ENCODE measurements at places on chromosomes 7 and 10.

- DNase-seq, result no peak
Measured at GRCh38 chr7:22267930-22268615, 88.9 kb downstream of the RAPGEF5 start.

- no peak for DNase-seq
Measured at GRCh38 chr7:146768957-146769356, 652.4 kb downstream of the CNTNAP2 start.

- no peak for DNase-seq
Measured at GRCh38 chr10:114094795-114095194, 51.1 kb downstream of the ADRB1 start.

DNA sequence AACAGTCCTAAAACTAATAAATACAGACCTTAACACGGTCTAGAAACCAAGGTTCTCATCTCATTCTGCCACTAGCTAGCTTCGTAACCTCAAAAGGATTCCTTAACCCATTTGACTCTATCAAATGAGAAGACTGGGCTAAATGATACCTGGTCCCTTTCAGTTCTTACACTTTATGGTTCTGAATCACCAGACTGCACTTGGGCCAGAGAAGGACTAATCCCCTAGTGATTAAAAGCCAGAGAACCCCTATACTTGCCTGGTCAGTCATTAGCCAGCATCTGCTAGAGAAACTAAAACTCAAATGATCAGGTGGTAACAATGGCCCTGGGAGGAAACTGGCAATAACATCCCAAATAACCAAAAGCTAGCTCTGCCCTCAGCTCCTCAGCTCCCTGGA, 16.8 kb downstream of the TMEM243 start:
- DNase-seq, result no peak

DNA sequence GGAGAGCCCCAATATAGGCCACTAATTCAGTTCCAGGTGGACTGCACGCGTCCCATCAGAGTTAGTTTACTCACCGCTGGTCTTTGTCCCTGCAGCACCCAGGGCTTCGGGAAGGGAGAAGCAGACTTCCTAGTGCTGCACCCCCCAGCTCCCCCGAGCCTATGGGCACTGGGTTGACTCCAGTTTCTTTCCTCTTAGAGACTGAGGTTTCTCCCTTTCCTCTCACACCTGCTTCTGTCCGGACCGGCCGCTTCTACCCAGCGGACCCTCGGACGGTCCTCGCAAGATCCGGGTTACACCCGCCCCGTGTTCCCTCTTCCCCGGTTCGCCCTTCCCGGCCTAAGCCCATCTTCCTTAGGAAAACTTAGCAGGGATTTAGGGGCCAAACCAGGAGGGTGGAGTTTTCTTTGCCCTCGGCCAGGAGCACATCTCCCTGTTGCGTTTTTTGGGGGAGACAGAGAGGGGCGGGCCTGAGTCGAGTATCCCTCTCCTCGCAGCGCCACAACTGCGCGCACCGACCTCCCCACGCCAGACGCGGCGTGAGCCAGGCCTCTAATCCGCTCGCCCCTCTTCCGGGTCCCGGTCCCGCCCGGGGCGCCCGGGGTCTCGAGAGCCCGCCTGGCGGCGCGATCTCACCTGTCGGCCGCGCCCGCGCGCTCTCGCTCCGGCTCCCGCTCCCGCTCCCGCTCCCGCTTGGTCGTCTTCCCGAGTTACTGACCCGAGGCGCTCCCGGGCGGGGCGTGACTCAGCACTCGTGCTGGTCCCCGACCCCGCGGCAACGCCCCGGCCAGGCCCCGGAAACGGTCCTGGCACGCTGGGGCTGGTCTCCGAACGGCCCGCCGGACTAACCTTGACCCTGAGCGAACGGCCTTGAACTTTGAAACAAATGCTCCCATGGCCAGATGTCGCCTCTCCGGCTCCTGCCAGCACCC, at the start of gene AIFM2:
Gene AIFM2 (minus strand): TSS at position 728 of the 932 bp plus-strand sequence. CDS start 8,741 bp downstream, outside the sequence.
- peak; percentile 65 for DNase-seq

DNA sequence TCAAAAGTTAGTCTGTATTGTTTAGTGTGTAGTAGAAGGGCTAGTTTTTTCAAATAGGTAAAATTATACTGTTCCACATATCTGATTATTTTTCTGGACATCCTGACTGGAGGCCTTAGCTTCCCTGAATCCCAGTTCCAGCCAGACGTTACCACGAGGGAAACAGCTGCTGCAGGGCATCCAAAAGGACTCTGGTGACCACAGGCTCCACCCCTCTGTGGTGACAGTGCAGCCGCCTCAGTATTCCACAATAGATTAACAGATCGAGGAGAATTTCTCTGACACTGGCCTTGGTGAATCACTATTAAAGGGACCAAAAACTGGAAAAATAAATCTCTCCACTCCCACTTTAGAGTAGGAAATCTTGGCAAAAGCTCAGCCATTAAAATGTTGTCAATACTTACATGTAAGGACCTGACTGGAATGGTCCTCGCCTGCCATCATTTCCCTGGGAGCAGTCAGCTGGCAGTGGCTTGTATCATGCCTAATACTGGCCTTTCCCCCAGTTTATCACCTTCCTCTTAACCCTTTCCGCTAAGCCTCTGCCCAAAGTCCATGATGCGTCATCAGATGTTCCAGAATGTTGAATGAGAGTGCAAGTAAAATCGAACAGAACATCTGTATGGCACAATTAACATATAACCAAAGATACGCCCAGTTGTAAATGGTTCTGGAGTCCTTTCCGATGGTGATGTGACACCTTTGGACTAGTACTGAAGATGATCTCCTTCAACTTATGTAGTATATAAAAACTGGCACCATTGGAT, 31.6 kb downstream of the ENO4 start:
- DNase-seq, result no peak

GRCh38 chr7:37706804-37707203, 23.2 kb downstream of the GPR141 start:
- no peak for DNase-seq

- peak; percentile 92 for DNase-seq
Measured at GRCh38 chr10:78354101-78354500, 320.4 kb downstream of the RPS24 start.

DNA sequence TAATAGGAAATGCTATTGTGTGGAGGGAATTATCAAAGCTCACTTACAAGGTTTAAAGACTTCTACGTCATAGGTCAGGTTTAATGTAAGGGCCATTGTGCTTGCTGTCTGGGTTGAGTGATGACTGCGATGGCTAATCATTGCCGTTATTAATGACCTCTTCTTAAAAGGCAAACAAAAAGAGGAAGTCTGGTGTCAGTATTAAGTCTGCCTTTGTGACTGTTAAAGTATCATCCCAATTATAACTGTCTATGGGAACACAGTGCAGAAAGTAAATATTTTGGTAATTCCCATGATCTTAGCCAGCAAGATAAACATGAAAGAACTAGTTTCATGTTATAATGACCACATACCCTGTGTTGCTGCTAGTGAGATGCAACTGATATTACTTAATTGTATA, 382.4 kb downstream of the BBS9 start:
- DNase-seq, result no peak

DNA sequence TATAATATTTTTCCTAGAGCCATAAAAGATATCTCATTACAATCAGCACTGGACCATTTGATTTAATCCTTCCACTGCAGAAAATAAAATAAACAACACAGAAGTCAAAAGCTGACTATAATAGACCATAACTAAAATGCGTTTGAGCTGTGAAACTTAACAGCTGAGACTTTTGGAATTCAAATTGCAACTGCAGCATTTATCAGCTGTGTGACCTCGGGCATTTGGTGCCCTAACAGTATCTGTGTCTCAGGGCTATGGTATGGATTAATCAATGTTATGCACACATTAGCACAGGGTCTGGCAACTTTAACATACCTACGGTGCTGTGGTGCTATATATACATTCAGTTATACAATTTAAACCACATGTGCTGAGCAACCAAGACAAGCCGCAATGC, 160.1 kb downstream of the COL28A1 start:
- DNase-seq, result no peak

DNA sequence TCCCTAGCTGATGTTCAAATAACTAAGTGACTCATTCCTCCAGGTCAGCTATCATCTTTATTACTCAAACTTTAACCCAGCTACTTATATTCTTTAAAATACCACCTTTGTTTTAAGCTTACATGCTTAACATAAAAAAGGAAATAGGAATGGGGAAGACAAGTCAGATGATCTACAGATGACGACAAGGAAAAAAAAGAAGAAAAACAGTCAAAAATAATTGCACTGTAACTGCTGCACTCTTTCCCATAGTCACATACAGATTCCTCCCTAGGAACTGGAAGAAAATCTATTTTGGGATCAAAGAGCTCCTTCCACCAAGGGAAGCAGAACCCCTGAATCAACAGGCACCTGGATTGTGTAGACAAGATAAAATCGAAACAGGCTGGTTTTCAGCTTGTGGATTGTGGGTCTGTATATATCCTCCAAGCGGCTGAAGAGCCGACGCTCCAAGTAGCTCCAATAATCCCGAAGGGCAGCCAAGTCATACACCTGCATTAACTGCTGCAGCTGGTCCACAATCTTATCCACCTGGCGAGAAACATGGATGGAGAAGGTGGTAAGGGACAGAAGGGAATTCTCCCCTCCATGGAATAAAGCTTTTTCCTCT, 2.0 kb downstream of the WDR91 start:
- no peak for DNase-seq

GRCh38 chr10:119161680-119162451, 3.6 kb downstream of the SFXN4 start:
- peak; percentile 71 for DNase-seq

DNA sequence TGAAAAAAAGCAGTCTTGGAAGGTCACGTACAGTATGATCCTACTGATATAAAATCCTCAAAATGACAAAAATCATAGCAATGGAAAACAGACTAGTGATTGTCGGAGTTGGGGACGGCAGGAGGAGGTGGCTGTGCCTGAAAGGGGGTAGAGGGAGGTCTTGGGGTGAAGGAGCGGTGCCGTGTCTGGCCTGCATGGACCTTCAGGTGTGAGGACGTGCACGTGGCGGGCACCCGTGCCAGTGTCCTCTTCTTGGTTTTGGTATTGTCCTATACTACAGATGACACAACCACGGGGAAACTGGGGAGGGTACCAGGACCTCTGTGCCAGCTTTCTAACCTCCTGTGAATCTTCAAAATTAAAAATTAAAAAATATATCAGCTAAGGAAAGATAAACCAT, 73.0 kb downstream of the COBL start:
- DNase-seq, result no peak

GRCh38 chr7:92606985-92607384, 16.8 kb upstream of the FAM133B start:
- no peak for DNase-seq

- DNase-seq, result no peak
Measured at GRCh38 chr10:47435081-47435480, 48.8 kb downstream of the ANXA8 start.

DNA sequence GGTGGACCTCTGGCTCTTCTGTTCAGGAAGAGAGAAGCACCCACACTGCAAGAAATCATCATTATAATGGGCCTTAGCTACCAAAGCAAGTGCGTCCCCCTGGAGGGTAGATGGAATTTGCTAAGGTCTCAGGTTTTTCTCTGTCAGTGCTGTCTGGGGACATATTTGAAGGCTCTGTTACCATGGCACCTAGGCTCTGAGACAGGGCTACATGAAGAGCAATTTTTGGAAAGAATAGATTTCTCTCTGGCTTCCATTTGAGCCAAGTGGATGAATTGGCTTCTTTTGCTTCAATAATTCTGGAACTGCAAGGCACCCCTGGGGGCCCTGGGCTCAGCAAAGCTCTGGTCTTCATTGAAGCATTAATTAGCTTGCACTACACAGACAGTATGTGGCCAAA, 349.1 kb upstream of the GALNT17 start:
- no peak for DNase-seq

DNA sequence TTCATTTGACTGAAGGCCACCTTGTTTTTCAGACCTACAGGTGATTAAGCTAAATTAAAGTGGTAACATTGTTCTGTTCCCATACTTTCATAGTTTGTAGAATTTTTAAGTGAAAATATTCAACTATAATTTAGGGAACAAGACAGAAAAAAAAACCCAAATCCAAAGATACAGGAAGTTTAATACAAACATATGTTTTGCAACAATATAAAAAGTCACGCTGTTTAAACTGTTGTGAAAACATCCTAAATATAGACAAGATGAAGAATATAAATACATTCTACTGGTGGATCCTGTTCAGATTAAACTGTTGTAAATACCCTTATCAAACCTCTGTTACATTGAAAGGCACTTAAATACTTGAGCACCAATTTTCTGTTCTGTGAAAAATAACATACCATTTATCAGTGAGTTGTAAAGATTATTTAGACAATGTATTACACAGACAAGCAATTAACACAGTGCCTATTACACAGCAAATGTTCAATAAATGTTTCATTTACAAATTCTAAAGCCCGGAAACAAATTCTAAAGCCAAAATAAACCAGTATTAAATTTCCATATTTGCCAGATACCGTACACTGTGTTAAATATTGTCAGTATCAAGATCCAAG, 14.2 kb downstream of the ASZ1 start:
- DNase-seq, result no peak

DNA sequence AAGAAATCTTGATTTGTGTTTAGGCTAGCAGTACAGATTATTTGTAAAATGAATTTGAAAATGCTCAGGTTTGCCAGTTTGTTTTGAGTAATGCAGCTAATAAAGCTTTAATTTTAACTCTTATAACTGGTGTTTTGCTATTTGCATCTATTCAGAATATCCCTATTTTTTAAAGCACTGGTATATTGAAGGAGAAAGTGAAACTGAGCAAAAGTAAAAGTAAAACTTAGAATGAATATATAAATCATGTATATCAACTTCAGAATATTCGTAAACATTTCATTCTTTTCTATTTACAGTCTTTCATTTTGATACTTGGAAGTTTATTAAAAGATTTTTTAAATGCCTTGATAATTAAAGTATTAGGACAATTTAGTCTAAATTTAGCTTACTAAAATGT, 26.2 kb downstream of the TASOR2 start:
- no peak for DNase-seq

- no peak for DNase-seq
Measured at GRCh38 chr10:93190372-93190771, 116.7 kb downstream of the CYP26A1 start.

DNA sequence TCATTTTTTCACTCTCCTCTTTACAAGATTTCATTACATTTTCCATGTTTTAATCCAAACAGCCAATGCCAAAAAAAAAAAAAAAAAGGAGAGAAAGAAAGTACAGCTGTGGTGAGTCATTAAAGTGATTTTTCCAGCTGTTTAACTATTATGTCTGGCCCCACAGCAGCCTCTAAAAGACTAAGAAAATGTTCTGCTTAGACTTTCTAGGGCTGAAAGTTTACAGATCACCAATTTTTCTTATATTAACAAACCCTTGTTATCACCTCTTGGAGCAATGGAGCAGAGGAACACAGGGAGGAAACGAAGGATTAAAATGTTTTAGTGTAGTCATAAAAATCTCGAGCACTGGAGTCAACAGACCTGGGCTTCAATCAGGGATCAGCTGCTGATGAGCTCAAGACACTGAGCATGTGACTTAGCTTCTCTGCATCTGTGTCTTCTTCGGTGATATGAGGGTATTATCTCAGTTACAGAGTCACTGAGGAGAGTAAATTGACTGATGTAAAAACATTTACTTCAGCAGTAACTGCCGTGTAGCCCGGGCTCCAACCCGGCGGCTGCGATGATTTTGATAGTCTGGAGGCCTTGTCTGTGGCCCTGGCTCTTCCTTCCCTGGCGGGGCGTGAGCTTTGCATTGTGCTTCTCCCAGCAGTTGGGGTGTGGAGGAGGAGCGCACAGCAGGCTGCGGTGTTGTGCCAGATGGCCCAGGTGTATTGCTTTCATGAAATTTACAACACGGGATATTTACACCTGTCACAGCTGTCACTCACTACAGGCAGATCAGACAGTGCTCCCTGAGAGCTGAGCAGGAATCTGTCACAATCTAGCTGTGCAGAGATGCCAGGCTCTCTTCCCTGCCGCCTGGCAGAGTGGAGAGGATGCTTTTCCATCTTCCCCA, 298.3 kb upstream of the FZD8 start:
- DNase-seq, result peak; percentile 48

GRCh38 chr7:153934629-153935028, 117.6 kb upstream of the DPP6 start:
- no peak for DNase-seq
